ENCODE measurements at places on chromosomes 12 and 14.

GRCh38 chr14:39946807-39947206 is 514.6 kb upstream of the FBXO33 start:
- no peak for DNase-seq

DNA sequence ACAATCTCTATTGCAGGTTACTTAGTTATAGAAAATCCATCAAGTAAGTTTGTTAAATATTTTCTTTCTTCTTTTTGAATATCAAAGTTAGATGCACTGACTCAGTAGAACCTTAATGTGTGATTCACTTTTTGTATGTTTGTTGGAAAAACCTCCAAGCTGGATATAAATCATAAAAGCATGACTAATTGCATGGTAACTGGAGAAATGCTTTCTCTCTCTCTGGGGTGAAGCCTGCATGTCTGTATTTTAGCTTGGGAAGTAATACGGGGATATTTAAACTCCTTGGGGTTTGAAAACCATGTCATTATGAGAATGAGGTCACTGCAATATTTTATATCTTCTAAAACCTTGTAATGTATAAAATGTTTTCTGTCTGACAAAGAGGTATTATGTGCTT is 58.6 kb upstream of the MYF6 start:
- DNase-seq, result no peak

DNA sequence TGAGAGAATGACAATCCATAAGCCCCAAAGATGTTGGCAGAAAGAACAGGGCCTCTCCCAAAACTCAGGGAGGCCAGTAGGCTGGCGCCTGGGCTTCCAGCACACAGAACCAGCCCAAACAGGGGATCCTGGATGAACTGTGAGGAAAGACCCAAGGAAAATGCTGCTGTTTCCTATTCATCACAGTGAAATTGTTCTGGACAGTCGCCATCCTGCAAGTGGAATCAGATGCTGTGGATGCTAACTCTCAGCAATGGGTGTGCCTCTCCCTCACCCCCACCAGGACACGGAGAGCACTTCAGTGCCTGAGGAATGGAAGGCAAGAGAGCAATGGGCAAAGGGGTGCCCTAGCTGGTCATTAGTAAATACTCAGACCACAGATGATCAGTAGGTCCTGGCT is 80.8 kb downstream of the ANO2 start:
- no peak for DNase-seq

DNA sequence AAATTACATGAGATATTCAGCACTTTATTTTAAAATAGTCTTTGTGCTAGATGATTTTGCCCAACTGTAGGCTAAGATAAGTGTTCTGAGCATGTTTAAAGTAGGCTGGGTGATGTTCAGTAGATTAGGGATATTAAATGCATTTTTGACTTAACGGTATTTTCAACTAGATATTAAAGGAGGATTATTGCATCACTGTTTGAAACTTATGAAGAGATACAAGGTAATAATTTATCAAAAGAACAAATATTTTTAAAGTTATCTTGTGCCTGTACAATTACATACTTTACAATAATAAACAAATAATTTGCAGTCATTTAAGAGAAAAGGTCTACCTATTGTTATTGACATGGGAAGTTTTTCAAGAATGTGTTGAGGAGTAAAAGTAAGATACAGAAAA is 368.6 kb upstream of the DCN start:
- no peak for DNase-seq

DNA sequence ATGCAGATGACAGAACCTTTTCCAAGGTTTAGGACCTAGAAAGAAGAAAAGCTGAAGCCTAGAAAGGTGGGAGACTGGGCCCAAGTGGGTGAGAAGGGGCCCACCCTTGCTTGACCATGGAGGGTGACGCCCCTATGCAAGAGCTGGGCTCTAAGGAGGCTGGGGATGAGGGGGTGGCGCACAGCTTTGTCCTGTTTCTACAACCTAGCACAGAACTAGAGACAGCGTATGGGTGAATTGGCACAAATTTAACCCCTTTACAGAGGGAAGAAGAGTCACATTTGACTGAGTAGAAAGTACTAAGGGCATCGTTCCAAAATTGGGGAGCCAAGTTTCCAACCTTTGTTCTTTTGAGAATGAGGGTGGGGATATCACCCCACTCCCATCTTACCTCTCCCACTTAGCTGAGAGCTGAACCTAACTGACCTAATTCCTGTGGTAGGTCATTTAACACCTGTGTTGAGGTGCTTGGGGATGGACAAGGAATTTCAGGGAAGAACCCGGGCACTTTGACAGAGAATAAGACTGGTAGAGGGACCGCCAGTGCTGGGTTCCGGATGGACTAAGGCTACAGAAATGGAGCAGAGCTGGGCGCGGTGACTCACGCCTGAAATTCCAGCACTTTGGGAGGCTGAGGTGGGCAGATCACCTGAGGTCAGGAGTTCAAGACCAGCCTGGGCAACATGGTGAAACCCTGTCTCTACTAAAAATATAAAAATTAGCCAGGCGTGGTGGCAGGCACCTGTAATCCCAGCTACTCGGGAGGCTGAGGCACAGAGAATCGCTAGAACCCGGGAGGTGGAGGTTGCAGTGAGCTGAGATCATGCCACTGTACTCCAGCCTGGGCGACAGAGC is 5.2 kb downstream of the NFKBIA start:
- no peak for DNase-seq
